ENCODE measurements at places on chromosomes 16 and 17. TPM values are rescaled to one million over a fixed set of nuclear protein-coding genes. Genes with fewer than 3 reads are reported as not detected.

SRL gene
- not detected for total RNA-seq

CCL13 gene
- not detected for total RNA-seq

IL21R gene
- total RNA-seq: 1.2 TPM

ADAM11 gene
- total RNA-seq: 0.30 TPM

DNA sequence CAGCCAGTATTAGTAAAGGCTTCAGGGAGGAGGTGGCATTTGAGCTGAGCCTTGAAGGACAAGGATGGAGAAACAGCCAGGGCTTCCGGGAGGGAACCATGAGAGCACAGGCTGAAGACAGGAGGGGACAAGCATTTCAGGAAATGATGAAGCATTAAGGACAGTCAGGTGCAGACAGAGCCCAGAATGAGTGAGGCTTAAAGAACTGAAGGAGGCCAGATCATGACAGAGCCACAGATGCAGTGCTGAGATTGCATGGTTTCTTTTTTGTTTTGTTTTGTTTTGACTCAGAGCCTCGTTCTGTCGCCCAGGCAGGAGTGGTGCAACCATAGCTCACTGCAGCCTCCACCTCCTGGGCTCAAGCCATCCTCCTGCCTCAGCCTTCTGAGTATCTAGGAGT, 211.5 kb downstream of the SOX9 start:
- DNase-seq: no peak

- DNase-seq: no peak
These were observed 1.1 kb upstream of the RAPGEFL1 start for GRCh38 chr17:40175928-40176753.

DNA sequence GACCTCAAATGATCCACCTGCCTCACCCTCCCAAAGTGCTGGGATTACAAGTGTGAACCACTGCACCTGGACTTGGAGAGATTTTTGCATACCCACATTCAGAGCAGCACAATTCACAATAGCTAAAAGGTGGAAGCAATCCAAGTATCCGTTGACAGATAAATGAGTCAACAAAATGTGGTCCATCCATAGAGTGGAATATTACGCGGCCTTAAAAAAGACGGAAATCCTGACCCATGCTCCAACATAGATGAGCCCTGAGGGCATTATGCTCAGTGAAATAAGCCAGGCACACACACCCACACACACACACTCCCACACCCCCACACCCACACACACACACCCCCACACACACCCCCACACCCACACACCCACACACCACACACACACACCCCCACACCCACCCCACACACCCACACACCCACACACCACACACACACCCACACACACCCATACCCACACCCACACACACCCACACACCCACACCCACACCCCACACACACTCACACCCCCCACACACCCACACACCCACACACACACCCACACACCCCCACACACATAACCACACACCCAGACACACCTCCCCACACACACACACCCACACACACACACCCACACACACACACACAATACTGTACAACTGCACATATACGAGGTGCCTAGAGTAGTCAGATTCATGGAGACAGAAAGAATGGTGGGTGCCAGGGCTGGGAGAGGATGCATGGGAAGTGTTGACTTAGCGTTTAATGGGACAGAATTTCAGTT, 124.7 kb downstream of the FOXL1 start:
- DNase-seq: no peak
